Panc1 (cell line): ENCODE measurements at places on chromosomes 4 and X.

DNA sequence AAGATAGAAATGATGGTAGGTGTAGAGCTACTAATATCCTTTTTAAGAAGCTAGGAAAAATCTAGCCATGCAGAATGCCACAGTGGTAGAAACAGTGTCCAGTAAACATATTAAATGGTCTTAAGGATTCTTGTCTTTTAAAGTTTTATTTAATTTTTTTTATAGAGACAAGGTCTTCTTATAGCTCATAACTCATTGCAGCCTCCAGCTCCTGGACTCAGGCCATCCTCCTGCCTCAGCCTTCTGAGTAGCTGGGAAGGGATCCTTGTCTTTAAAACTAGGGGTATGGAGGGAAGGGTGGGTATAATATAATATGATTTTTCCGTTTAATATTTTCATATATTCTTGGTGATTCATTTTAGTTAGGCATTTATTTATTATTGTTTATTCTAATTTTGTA is 3.8 kb downstream of the TMEM165 start:
- no peak for DNase-seq

DNA sequence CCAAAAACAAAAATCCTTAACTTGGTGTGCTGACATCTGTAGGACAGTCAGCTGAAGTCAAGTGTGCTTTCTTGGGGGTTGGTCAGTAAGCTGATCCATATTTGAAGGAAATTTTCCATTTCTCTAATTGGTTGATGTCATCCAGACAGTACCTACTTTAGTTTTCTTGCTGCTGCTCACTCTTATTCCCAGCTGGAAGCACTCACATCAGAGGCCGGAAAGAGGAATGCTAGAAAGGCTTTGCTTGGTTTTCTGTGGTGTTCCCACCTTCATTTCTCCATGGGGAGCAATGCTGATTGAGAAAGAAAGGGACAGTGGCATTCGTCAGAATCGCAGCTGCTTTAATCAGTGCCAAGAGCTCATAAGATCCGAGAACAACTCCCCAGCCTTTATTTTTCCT is 227.0 kb downstream of the C4orf33 start:
- DNase-seq, result no peak

DNA sequence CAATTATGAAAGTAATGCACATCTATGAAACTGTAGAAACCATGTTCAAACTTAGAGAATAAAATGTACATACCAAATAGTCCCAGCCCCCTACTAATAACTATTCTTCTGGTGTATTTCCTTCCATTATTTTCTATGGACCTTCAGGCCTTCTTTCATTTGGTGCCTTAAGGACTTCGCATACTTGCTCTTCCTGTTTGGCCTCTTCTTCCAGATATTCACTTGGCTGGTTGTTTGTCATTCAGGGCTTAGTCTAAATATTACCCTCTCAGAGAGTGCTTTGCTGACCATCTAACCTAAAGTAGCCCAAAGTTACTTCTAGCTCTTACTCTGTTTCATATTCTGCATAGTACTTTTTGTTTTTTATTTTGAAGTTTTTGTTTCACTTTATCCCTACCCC is 70.3 kb upstream of the ARMCX2 start:
- DNase-seq, result no peak

DNA sequence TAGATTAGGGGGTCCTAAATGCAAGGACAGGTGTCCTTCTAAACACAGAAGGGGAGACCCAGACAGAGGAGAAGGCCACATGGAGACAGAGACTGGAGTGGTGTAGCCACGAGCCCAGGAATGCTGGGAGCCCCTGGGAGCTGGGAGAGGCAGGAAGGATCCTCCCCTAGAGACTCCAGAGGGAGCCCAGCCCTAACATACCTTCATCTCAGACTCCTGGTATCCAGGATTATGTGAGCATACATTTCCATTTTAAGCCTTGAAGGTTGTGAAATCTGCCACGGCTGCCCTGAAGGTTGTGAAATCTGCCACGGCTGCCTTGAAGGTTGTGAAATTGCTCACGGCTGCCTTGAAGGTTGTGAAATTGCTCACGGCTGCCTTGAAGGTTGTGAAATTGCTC is 148.4 kb downstream of the ASMT start:
- no peak for DNase-seq

DNA sequence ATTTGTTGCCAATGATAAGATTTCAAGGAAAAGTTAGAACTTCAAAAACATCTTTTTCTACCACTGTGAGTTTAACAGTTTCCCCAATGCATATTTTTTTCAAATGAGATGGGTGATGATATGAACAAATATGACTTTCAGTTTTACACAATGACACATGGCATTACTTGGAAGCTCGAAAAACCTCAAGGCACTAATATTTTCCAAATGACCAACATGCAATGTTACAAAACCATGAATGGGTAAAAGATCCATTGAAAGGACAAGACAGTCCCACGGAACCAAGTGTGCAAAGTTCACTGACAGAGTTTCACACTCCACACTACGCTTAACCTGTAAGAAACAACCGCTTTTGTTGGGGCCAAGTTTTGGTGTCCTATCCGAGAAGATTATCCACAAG is 84.5 kb downstream of the CD99L2 start:
- no peak for DNase-seq

DNA sequence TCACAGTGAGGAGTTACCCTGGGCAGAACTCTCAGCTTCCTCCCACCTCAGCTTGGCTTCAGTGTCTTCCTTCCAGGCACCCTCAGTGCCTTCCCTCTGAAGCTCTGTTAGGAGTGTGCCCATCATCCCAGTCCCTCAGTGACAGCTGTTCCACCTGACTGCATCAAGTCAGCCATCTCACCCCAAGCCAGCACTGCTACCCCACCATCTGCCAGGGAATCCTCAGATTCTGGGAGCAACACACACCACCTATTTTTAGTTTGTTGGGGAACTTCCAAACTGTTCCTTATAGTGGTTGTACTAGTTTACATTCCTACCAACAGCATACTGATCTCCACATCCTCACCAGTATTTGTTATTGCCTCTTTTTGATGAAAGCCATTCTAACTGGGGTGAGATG is 182.9 kb downstream of the RELL1 start:
- DNase-seq, result no peak

DNA sequence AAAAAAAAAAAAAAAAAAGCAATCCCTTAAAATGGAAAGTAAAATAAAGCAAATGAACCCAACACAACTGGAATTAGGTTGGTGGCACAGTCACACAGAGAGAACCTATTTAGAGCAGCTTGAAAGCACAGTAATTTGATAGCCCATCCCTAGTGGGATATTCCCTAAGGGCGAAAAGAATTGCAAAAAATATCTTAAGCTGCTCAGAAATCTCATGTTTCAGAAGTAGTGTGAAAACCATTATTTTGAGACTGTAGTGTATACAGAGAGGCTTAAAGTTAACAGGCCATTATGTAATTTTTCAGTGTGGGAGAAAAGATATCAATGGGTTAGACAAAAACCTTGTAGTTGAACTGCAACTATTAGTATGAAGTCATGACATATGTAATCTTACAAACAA is 40.0 kb upstream of the DHX15 start:
- DNase-seq, result no peak

- DNase-seq, result no peak
These were observed 734 bp upstream of the GALNT7 start for GRCh38 chr4:173167758-173168395.

DNA sequence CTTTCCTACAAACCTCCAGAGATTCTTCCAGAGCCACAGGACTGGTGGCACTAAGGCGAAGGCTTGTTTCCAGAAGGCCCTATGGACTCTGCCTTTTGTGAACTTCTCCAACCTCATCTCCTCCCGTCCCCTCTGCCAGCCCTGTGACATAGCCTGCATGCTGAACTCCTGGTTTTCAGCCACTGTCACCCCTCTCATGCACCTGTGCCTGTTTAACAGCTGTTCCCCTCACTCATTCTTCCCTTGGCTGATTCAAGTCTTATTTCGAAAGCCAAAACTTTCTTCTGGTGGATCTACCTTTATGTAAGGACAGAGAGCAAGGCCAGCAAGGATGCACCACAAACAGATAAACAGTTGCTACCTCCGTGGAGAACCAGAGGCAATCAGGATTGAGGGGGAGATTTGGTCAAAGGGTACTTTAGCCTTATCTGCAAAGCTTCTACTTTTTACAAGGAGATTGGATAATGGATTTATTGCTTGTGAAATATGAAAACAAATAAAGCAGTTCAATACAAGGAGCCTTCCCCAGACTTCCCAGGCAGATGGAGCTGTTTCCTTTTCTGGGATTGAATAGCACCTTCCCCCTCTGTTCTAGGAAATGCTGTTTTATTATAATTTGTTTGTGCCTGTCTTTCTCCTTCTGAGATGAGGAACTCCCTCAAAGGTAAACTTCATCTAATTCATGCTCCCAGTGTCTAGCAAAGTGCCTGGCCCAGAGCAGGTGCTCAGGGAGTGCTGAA is 5.7 kb downstream of the CITED1 start:
- no peak for DNase-seq

GRCh38 chr4:3701736-3702560 is 64.2 kb upstream of the ADRA2C start:
- no peak for DNase-seq

DNA sequence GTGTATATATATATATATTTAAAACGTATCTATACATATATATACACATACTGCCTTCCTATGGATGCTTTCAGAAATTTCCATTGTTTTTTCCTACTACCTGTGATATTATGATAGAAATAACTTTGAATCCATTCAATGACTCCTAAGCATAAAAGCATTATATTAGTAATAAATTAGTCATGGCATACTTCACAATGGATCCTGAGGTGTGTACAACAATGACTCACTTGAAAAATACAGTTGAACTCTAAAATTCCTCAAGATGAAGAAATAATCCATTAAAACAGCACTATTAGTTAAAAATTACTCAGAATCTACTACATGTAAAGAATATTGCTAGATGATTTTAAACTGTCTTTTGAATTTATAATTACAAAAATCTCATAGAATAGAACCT is 201.1 kb downstream of the STPG2 start:
- DNase-seq, result no peak

DNA sequence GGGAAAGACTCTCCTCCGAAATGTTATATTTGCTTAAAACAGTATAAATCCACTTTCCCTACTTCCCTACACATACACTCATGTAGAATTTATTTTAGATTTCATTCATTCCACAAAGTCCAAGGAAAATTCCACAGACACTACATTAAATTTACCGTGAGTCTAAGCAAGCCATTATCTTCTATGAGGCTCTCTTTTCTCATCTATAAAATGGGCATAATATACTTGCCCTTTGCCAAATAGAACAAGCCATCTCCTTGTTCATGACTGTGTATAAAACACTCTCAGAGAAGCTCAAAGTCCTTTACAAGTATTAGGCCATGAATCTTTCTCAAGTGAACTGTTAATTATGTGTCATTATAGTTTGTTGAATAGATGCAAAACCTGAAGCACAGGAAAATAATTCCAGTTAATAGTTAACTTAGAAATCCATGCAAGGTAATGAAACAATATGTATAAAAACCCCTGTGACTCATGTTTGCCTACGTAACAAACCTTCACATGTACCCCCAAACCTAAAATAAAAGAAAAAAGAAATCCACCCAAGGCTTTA is 10.7 kb downstream of the TEC start:
- DNase-seq, result no peak

DNA sequence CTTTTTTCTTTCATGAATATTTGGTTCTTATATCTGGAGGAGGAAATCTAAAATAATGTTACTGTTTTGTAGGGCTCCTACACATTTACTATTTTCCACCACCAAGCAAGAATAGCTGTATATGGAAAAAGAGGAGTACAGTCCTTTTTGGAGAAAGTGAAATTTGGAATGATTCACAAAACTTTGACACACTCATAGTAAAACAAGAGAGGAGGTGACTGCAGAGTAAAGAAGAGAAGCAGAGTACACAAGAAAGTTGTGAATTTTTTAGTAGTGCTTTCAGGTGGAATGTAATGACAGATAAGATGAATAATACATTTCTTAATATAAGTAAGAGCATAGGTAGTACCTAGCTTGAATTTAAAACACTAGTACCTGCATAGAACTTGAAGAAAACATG is 41.3 kb upstream of the UGT2B4 start:
- DNase-seq, result no peak

DNA sequence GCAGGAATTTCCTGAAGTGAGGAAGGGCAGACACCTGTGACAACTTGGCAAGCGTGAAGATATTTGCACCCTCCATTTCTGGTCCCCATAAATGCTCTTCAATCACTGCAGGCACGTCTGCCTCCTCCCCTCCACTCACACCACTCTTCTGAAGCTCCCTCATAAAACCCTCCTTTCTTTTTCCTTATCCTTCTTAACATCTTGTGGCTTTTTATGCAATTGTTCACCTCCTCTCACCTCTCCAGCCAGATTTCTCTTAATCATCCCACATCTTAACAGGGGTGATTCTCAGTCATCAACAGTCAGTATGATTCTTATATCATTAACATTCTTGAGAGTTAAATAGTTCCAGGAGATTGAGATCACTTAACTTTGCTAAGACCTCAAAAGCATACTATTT is 277.4 kb downstream of the SPRY1 start:
- no peak for DNase-seq

GRCh38 chr4:38976308-38976707 is 55.9 kb downstream of the TMEM156 start:
- DNase-seq, result no peak

DNA sequence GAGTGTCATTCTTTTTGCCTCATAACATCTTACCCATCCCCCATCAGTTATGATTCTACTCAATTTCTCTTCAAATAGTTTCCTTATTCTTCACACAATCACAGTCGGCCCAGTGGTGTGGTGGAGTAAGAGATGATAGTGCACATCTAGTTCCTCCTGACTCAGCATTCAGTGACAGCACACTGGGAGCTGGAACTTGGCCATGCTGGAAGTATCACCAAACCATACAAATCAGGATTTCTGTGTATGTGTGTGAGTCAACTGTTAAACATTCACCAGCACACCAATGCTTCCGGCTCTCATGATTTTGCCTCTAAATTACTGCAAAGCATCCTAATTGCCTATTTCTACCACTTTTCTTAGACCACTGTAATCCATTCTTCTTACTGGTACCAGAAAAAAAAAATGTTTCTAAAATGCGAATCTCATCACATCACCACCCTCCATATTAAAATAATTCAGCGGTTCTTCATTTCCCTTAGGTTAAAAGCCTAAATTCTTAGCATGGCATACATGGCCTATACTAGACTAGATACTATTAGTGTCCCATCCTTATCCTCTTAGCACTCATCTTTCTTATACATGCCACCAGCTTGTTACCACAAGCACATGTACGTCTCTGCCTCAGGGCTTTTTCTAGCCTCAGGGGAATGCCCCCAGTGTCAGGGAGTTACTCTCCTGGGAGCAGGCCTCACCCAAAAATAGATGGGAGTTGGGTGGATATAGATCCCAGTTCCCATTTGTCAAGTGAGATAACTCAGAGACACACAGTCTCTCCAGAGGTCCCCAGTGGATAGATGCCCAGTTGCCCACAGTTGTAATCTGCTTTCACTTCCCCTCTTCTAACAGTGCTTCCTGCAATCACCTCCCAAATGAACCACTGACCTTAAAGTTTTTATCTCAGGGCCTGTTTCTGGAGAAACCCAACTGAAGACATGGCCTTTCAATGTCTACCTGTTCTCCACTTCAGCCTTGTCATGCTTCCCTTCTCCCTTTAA is 49.2 kb upstream of the DDX53 start:
- no peak for DNase-seq
